B cell (primary cell): ENCODE measurements at places on chromosomes 3 and 15.
A peak's percentile ranks its signal among the peaks of the same experiment; 100 is the strongest.

GRCh38 chr3:99818818-99819217, 1.2 kb downstream of the CMSS1 start:
- DNase-seq: no peak

DNA sequence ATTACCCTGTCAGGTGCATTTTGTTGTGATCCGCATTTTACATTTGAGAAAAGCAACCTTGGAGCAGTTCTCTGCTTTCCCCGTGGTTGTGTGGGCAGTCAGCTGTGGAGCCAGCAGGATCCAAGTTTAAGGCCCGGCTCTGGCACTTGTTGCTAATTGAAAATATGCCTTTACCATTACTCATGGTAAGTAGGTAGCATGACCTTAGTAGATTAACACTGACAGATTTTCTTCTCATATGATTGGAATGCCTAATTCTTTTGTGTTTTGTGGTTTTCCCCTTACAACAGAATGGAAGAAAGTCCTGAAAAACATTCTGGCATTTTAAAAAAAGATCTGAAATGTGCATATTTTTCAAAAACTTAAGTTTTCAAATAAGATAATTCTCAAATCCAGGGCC, 246.5 kb upstream of the LRRN1 start:
- DNase-seq: no peak

GRCh38 chr3:184381261-184382224, 1.7 kb downstream of the CHRD start:
- DNase-seq: peak; percentile 51

- no peak for DNase-seq
Measured at GRCh38 chr3:138675393-138675792, 66.8 kb downstream of the FAIM start.

DNA sequence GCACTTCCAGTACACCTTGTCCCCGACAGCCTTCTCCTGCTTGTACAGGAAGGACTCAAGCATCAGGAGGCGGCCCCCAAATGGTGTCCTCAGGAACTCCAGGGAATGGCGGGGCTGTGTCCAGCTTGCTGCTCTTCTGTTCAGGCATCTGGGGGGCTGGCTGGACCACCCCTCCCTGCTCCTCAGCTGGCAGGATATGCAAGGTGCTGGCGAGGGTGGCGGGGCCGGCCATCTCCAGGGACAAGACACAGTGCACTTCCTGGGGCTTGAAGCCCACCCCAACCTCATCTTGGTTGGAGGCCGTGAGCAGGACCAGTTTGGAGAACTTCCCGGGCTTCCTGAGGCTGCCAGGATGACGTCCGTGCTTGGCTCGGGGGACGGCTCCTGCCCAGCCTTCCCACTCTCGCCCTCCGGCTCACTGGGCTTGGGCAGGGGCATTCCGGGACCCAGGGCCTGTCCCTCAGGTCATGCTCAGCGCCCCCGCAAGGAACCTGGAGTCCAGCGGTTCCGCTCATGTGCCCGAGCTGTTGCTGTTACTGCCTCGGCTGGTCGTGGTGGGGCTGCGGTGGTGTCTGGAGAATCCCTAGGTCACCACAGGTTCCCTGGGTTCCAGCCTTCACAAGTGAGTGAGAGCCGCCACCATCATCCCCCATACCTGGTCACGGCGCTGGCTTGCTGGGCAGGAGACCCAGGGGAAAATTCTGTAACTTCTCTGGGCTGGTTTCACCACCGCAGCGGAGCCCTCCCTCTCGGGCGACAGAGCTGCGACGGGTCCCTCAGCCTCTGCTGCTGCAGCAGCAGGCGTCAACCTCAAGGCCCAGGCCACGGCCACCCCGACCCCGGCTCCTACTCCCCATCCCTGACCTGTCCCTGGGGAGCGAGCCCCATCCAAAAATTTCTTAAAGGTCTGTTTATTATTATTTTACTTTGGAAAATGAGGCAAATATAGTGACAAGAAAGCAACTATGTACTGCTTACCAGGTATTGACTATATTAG, 82.8 kb upstream of the FXR1 start:
- DNase-seq: no peak

- DNase-seq: no peak
Measured at GRCh38 chr3:127019449-127019848, 36.5 kb downstream of the PLXNA1 start.
